ENCODE measurements at places on chromosomes 7 and 10.

- DNase-seq: no peak
These were observed 14.2 kb upstream of the GTF2IRD1 start for GRCh38 chr7:74439541-74439940.

DNA sequence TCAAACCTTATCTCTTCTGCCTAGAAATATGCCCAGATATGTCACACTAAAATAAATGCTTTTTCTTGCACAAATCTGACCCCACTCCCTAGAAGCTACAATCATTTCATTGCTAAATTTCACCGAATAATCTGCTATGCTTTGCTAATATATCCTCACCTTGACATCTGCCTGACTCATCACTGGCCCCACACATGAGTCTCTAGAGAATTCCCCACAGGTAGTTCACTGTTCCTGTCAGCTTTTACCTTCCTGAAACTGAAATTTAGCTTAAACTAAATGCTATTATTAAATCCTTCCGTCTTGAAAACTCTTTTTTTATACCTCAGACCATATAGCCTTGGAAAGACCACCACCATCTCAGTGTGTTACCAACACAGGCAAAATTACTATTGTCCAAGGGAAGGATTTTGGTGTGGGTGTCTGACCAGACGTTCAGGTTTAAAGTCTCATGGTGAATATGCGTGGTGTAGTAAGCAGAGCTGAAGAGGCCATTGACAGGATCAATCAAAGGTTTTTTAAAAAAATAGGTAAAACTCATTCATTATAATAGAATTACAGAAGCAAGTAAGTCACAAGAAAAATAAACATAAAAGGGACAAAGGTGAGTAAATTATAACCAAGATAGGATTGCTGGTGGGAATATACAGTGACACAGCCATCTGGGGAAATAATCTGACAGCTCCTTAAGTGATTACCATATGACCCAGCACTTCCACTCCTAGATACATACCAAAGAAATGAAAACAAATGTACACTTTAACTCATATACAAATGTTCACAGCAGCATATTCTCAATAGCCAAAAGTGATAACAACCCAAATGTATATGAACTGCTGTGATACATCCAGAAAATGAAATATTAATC lies 173.5 kb downstream of the KMT2E start:
- no peak for DNase-seq

- DNase-seq: no peak
These were observed 159.8 kb upstream of the ITGB1 start for GRCh38 chr10:33117816-33118215.

DNA sequence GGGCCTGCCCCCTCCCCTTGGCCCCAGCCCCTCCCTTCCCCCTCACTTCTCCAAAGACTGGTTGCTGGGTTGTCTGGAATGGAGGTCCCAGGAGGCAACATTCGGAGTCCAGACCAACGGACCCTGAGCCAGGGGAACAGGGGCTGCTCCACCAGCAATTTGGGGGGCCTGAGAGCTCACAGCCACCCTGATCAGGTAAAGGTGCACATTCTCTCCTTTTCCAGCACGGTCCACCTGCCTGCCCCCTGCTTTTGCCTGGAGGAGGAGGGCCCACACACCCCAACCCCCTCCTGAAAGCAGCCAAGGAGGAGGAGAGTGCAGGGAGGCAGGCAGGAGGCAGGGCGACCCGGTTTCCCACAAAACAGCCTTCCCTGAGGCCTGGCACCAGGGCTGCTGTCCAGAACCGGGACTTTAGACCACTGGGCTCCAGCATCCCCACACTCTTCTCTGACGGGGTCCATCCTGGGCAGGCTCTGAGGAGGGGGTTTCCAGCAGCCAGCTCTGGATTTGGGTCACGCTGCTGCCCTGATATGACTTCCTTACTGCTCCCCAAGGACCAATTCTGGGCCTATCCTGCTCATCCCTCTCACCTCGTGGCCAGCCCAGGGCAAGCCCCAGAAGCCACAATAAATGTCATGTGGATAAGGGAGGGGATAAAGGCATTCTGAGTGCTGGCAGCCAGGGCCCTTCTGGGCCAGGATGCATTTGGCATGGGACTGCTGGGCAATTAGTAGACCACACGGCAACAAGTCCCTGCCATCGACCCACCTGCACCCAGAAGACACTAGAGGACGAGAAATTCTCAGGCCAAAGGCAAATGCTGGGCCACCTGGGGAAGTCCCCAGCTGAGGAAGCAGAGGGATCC lies 1.1 kb upstream of the CAMK2B start:
- no peak for DNase-seq

- DNase-seq: no peak
These were observed 214.5 kb downstream of the SNX13 start for GRCh38 chr7:17725821-17726220.

- DNase-seq: no peak
These were observed 5.1 kb downstream of the TCTN3 start for GRCh38 chr10:95688648-95689047.

DNA sequence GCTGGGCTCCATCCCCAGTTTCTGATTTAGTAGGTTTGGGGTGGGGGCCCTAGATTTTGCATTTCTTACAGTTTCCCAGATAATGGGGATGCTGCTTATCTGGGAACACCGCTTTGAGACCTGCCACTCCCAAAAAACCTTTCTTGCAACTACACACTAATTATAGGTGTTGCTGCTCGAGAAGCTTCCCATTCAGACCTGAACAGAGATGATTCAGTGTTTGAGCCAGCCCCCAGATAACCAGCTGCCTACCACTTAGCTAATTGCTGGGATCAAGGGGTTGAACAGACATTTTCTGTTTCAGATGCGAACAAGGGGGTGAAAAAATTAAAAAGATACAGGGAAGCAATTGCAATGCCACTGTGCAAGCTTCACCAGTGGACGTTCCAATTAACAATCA lies 448.5 kb downstream of the KCNMA1 start:
- DNase-seq: no peak

DNA sequence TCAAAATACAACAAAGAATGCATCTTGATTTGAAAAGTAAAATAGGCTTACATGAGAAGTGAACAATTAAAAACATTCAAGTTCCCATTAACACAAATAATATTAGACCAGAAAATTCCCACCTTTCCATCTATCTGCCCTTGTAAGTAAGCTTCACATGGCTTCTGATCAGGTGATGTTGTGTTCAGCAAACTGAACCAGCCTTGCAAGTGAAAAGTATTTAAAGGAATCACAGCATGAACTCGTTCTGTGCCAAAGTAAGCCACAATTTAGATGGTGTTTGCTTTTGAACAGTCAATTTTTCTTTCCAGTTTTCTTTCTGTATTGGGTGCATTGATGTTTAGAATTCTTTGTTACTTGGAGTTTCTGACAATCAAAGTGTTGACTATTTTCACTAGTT lies 347.9 kb downstream of the TNS3 start:
- DNase-seq: no peak

DNA sequence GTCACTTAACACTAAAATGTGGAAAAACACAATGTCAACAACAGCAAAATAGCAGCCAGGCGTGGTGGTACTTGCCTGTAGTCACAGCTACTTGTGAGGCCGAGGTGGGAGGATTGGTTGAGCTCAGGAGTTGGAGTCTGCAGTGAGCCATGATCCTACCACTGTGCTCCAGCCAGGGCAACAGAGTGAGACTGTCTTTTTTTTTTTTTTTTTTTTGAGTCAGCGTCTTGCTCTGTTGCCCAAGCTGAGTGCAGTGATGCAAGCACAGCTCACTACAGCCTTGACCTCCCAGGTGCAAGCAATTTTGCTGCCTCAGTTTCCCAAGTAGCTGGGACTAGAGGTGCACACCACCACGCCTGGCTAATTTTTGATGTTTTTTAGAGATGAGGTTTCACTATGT lies 6.1 kb downstream of the KCTD7 start:
- DNase-seq: no peak

GRCh38 chr10:74400186-74400585 lies 249.2 kb downstream of the ADK start:
- no peak for DNase-seq

DNA sequence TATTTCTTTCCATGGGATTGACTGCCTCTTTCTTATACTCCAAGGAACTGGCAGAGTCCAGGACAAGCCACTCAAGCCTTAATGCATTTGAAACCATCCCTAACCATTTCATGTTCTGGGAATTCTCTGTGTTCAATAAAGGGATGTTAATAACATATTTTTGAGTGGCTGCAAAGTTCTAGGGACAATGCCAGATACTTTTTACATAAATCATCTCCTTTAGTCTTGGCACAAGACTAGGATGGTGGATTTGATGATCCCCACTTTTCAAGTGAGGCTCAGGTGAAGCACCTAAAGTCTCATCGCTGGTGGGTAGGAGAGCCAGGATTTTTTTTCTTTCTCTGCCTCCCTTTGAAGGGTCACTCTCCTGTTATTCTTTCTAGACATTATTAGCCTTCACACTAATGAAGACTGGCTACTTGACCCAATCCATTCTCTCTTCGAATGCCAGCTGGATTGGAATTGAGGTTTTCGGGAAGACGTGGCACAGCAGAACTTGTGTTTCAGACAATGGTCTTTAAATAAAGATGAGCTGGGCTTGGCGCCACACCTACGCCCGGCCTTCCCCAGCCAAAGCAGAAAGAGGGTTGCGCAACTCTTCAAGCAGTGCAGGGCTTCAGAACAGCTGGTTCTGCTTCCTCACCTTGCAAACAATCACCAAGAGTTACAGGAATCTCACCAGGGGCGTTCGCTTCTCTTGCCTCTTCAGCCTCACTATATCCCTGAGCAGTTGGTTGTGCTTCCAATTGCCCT lies 73.8 kb upstream of the BMPER start:
- DNase-seq: no peak

DNA sequence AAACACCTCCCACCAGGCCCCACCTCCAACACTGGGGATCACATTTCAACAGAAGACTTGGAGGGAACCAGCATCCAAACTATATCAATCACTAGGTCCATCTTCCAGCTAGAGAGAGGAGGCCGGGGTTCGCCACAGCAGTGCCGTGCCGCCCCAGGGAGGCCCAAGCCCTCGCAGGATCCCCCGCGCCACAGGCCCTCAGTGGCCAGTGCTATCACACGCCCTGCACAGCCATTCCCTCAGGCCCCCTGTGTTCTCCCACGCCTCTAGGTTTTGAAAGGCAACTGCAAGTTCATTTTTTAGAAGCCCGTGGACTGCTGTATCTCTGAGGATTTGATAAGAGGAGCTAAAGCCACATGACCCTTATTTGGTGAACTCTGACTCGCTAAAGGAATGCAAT lies 136.4 kb downstream of the OAT start:
- no peak for DNase-seq

GRCh38 chr7:7795630-7796121 lies 77.3 kb upstream of the RPA3 start:
- DNase-seq: no peak

DNA sequence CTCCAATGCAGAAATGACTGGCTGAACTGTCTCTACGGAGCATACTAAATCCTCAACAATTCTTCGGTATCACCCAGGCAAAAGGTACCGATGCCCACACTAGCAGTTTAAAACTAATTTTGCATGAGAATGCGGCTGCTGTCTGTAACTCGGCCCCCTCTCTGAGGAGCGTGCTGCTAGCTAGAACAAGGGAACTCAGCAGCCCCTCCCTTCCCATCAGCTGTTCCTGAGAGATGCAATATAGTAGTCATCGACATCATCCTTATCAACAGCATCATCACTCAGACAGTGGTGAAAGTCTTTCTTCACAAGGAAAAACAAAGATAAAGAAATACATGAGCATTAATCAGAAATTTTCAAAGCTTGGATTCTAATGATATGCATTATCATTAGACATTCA lies 189.1 kb upstream of the FRMD4A start:
- no peak for DNase-seq

- no peak for DNase-seq
These were observed 14.5 kb downstream of the XRCC2 start for GRCh38 chr7:152661479-152661878.

DNA sequence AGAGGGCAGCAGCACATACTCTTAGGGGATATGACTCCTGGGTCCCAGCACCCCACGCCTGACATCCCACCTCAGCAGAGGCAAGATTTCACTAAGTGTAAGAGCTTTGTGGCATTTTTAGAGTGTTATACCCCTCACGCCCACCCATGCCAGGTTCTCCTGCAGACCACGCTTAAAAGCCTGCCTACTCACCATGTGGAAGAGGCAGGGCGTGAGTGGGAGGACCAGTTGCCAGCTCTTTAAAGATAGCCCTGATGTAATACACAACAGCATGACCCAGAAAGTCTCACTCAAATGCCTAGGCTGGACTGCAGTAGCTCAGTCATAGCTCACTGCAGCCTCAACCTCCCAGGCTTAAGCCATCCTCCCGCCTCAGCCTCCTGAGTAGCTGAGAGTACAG lies 44.4 kb upstream of the CELF2 start:
- no peak for DNase-seq

GRCh38 chr10:129800796-129801340 lies 163.2 kb downstream of the EBF3 start:
- no peak for DNase-seq

DNA sequence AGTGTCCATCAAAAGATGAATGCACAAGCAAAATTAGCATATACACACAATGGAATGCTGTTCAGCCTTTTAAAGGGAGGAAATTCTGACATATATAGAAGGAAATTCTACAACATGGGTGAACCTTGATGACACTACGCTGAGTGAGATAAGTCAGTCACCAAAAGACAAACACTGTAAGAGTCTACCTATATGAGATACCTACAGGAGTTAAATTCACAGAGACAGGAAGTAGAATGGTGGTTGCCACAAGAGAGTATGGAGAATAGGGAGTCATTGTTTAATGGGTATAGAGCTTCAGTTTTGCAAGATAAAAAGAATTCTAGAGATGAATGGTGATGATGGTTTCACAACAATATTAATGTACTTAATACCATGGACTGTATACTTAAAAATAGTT lies 51.8 kb downstream of the HERC4 start:
- DNase-seq: no peak

DNA sequence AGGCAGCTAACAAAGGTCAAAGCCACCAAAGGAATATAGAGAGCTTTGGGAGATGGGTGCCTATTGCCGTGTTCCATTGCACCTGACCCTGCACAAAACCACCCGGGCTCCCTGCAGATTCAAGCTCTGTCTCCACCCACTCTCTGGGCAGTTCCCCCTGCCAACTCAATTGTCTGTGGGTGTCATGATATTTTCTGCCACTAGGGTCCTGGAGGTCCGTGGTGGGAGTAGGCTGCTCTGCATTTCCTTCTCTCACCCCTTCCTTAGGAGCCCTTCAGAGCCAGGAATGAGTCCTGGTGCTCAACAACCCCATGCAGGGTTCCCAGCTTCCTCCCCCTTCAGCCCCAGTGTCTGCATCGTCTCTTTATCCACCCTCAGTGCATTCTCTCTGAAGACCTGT lies 34.1 kb downstream of the PNLIPRP2 start:
- DNase-seq: no peak

GRCh38 chr7:130986261-130986690 lies 252.3 kb upstream of the KLF14 start:
- no peak for DNase-seq
